Activated CD8-positive, alpha-beta memory T cell treated with anti-CD3 and anti-CD28 coated beads for 4 hours (primary cell): ENCODE measurements at places on chromosomes 13 and 19.

GRCh38 chr19:51593138-51593890 lies 22.2 kb downstream of the ZNF175 start:
- no peak for DNase-seq

DNA sequence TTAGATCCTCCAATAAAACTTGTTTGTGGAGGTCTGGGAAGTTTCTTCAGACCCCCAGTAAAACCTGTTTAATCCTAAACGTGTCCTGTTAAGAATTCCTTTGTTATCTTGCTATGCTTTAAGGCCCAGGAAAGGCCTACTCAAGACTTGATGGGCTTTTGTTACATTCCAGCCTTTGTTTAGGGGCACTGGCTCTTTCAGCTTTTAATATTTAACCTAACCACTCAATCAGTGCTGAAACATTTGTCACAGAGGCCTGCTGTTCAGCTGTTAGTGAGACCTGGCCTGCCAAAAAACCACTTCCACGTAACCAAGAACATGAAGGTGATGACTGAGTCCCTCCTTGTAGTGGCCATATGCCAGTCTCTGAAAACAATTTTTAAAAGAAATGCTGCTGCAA lies 41.7 kb downstream of the PCDH17 start:
- DNase-seq: no peak

DNA sequence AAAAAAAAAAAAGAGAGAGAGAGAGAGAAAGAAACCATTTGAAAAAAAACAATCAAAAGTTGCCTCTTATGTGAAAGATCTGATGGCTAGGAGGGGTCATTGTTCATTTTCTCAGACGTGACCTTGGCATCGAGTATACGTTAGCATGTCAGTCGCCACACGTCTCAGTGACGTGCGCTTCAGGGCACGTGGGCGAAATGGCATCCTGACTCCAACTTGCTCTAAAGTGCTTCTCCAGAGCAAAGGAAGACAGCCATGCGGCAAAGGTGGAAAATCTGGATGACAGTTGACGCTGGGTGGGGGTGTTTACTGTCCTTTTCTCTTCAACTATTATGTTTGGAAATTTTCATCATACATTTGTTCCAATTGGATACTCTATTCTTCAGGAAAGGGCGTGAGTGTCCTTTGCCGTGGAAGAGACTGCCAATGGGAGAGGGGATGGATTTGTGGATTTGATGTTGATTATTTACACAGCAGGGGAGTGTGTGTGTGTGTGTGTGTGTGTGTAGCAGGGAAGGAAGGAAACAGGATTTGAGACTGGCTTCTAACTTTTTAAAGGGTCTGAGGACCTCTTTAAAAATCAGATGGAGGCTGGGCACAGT lies 25.0 kb downstream of the KLF2 start:
- no peak for DNase-seq

DNA sequence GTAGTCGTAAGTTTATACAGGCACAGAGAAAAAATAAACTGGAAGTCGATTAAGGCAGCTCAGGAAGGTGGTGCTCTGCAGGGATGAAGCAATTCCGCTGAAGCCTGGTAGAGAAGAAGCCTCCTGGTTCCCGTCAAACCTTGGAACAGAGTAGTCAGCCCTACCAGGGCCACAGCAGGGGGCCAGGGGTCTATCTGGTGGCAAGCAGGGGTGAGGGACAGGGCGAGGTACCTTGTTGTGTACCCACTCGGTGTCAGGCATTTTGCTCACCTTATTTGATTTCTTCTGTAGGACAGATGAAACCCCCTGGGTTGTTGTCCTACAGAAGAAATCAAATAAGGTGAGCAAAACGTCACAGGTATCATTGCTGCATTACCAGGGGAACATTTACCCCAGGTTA lies 70.6 kb downstream of the C13orf42 start:
- no peak for DNase-seq

DNA sequence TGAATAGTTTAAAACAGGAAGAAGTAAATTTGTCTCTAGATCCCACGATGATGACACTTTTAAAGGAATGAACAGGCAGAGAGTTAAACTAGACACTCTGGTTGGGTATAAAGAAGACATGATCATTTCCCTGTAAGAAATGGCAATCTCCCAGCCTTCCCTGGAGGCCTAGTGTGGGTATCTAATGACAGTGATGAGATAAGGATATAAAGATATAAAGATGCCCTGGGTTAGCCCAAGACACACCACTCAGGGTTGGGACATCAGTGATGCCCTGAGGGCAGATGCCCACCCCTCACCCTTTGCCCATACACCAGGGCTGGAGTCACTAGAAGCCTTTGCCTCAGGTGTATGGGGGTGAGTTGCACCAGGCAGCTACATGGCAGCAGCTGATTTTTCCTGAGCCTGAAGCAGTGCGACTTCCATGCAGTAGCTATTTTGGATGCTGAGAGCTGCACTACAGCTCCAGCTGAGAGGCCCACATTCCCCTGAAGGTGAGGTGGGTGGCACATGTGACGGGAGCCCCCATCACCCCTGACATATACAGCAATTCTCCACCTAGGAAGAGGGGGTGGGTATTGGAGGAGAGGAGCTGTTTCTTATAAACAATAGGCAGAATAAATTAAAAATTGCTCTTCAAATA lies 177.5 kb downstream of the NDFIP2 start:
- no peak for DNase-seq

- no peak for DNase-seq
These were observed 9.1 kb downstream of the FFAR2 start for GRCh38 chr19:35457173-35457572.

DNA sequence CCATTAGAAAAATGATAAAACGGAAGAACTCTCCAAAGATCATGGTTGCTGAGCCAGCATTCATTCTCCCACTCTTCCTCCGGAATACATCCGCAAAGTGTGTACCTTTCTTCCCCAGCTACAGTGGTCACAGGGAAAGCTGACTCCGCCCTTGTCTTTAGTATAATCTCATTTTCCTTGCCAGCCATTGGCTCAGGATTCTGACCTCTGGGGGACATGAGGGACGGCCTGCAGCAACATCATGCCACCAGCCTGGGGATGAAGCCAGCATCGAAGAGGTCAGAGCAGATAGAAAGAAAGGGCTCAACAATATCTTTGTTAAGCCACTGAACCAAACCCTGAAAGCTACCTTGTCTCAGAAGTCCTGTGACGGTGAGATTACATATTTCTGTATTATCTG lies 46.3 kb upstream of the TPP2 start:
- DNase-seq: no peak

GRCh38 chr13:102587916-102588315 lies 8.9 kb upstream of the TPP2 start:
- no peak for DNase-seq

DNA sequence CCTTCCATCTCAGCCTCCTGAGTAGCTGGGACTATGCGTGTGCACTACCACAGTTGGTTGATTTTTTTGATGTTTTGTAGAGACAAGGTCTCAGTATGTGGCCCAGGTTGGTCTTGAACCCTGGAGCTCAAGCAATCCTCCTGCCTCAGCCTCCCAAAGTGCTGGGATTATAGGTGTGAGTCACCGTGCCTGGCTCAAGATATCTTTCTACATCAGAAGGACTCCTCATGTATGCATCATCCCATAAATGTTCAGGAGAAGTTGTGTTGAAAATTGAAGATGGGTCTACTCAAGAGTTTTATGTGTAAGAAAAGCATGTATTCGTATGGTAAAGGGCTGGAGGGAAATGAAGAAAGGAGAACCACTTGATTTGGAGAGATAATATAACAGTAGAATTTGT lies 71.8 kb upstream of the STK24 start:
- DNase-seq: no peak

DNA sequence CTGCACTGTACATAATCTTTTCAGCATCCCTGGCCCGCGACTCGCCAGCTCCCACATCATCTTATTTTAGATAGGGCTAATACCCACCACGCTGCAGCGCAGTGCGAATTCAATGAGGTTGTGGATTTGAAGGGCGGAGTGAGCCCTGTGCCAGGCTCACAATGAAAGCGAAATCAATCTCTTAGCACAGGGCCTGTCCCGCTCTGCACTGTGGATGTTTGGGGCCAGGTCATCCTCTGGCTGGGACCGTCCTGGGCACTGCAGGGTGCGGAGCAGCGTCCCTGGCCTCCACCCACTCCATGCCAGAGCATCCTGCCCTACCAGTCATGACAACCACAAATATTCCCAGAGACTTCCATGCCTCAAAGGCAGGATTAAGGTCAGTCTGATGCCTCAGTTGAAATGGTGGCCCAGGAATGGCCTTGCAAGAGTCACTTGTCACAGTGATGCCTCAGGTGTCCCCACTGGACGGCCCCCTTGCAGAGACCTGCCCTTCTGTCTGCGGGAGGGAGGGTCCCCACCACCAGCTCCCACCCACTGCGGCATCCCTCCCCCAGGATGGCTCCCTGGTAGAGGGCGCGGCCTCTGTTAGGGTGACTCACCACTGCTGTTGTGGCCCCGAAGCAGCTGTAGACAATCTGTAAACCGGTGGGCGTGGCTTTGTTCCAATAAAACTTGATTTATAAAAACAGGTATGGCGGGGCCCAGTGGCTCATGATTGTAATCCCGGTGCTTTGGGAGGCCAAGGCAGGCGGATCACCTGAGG lies 5.6 kb downstream of the UHRF1 start:
- DNase-seq: peak; percentile 70

DNA sequence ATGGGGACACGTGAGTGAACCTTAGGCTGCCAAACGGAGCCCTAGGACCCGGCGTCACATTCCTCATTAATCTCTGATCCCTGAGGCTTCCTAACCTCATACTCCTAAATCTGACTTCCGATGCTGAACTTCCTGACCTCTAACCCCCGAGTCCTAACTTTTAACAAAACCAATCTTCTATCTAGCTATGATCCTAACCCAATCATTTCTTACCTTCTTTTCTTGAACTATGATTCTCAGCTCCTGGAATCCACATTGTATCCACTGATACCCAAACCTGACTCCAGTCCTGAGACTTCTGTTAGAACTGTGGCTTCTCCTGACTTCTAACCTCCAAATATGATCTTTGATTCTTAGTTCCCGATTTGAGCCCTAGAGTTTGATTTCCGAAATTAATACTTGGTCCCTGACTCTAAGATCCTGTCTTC lies 447 bp downstream of the NFKBIB start:
- no peak for DNase-seq
